ENCODE measurements at places on chromosomes 5 and 9.

DNA sequence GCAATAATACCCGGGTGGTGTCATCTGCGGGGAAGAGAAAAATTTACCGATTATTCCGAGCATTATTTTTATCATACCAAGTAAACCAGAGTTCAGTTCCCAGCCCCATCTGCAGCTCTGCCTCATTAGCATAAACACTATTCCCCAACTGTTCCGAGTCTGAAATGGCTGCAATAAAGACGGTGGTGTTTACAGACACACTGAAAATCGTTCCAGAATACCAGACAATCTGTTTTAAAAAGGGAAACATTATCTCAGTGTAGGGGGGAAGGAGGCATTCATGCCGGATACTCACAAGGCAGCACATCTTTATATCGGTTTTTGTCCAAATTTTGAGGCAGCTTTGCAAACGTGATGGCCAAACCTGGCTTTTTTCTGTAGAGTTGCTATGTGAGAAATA, 70.3 kb upstream of the EPB41L4B start:
- no peak for DNase-seq

DNA sequence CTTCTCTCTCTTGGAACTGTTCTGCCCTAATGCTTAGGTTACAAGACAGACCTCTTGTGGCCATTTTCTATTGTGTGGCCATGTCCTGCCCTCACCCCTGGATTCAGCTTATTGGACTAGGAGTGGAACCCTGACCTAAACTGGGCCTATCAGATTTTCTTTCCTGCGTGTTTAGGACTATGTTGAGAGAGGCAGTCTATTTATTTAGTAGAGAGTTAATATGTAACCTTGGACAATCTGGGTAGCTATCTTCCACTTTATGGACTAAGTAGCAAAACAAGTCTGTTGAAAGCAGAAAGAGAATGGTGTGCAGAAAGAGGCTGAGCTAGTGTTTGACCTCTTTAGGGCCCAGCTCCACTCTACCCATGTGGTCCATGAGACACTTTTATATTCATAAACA, 82.6 kb upstream of the SMIM32 start:
- no peak for DNase-seq

- DNase-seq, result no peak
Measured at GRCh38 chr9:33082538-33083326, 6.3 kb upstream of the SMU1 start.

- DNase-seq, result no peak
Measured at GRCh38 chr5:113156271-113156877, 179.8 kb downstream of the DCP2 start.

DNA sequence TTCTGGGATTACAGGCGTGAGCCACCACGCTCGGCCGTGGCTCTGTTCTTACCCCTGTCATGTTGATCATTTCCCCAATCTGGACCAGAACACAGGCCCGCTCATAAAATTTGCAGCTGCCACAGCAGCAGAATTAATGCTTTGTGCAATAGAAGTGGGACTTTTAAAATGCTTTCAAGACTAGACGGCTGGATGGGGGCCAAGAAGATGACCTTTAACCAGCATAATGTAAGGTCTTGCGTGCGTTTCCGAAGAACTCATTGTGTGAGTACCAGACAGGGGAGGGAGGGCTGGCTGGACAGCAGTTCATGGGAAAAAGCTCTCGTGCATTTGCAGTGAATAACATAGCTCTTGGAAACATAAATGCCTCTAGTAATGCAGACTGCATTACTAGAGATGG, 3.5 kb upstream of the WDR38 start:
- DNase-seq, result no peak

GRCh38 chr9:22039258-22039657, 30.2 kb upstream of the CDKN2B start:
- no peak for DNase-seq

GRCh38 chr5:177301503-177302165, 1.9 kb downstream of the RAB24 start:
- DNase-seq, result no peak

DNA sequence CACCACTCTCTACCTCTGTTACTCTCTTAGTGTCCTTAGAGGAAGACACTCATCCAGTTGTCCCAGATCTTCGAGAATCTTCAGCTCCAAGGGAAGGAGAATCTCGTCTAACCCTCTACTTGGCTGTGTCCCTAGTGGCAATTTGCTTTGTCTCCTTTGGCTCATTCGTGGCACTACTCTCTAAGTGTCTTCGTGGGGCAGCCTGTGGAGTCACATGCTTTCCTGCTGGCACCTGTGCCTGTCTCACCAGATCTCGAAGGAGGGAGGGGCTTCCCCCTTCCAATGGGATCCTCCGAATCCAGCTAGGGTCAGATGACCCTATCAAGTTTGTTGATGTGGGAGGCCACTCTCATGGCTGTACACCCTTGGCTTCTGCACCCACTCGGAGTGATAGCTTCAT, 1.8 kb upstream of the PCDHGC5 start:
- no peak for DNase-seq

GRCh38 chr9:38181232-38181631, 112.2 kb upstream of the SHB start:
- no peak for DNase-seq

DNA sequence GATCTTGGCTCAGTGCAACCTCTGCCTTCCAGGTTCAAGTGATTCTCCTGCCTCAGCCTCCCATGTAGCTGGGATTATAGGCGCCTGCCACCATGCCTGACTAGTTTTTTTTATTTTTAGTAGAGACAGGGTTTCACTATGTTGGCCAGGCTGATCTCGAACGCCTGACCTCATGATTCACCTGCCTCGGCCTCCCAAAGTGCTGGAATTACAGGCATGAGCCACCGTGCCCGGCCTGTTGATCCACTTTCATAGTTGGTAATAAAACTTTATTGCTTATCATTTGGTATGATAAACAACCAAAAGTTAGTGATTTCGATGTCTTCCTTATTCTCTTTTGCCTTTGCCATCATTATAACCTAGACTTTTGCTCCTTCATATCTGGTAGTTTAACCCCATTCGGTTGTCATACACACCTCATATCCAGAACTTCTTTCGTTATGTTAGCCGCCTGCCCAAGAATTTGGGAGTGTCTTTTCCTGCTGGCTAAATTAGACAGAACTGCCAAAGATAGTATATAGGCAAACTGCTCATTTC, 45.0 kb downstream of the UBE2R2 start:
- DNase-seq, result no peak

DNA sequence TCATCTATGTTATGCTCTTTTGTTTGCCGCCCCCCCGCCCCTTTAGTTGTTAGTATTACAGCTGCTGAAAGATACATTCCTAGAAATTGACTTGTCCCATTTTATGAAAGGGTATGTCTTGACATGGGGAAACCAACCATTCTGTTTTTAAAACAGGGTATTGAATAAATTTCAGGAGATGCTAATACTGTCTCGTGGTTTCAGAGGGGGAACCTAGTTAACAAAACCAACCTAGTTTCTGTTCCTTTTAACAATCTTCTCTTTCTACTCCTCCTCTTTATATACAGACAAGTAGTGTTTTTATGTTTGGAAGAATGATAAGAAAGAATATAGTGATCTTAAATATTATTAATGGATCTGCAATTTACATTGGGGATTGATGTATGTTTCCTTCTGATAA, 3.5 kb downstream of the PIP5K1B start:
- DNase-seq, result no peak

- DNase-seq, result no peak
Measured at GRCh38 chr9:72361217-72361616, 3.8 kb downstream of the ZFAND5 start.

- DNase-seq, result no peak
Measured at GRCh38 chr9:4238522-4238921, 61.3 kb downstream of the GLIS3 start.

DNA sequence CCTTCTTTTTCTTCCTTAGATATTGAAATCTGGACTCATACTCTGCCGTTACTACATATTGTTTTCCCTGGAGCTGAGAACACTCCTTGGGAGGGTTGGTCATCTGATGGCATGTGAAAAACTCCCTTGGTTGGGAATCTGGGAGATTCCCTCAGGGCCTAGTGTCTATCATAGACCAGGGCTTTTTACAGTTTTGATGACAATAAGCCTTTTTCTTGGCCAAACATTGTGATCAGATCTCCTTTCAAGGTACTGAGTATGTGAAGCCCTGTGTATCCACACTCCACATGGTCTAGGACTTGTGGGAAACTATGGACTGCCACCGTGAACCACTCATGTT, 32.9 kb downstream of the TMEM252 start:
- DNase-seq, result no peak

DNA sequence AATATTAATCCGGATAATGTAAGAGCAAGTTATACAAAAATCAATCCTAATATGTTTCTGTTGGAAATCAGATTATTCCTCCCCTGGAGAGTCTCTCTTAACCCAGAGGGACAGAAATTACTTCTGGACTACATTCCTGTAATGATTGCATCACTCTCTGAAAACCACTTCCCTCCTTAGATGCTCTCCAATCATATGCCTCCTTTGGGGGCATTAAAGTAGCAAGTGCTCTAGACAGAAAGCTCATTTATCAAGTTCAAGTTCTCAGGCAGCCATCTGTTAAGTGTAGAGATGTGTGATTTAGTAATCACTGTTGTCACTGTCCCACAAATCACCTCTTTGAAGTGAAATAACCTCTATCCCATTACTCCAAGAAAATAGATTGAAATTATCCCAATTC, 247.1 kb downstream of the SLCO4C1 start:
- no peak for DNase-seq

DNA sequence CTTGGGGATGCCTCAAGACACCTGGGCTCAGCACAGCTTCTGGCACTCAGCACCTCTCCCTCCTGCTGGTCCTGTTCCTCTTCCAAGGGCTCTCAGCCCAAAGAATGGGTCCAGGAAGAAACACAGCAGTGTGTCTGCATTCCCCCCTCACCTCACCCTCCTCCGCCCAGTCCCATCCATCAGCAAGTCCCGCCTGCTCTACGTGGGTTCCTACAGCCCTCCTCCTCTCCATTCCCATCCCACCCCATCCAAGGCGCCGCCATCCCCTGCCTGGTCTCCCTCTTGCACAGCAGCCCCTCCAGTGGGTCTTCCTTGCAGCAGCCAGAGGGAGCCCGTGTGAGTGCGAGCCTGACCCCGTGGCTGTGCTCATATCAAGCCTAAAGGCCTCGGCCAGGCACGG, 52.3 kb upstream of the RPL26L1 start:
- DNase-seq, result no peak
